HS-27A (cell line): ENCODE measurements at places on chromosomes 3 and 15.

GRCh38 chr15:31265871-31266711 lies 60.5 kb upstream of the KLF13 start:
- no peak for DNase-seq

- no peak for DNase-seq
These were observed 12.4 kb downstream of the TPM1 start for GRCh38 chr15:63054985-63055384.

GRCh38 chr15:68209272-68209671 lies 4.1 kb upstream of the CALML4 start:
- DNase-seq = no peak

- no peak for DNase-seq
These were observed 7.4 kb upstream of the IQSEC1 start for GRCh38 chr3:13080591-13080990.

GRCh38 chr3:25604107-25604805 lies 60.5 kb downstream of the TOP2B start:
- peak; percentile 47 for DNase-seq

DNA sequence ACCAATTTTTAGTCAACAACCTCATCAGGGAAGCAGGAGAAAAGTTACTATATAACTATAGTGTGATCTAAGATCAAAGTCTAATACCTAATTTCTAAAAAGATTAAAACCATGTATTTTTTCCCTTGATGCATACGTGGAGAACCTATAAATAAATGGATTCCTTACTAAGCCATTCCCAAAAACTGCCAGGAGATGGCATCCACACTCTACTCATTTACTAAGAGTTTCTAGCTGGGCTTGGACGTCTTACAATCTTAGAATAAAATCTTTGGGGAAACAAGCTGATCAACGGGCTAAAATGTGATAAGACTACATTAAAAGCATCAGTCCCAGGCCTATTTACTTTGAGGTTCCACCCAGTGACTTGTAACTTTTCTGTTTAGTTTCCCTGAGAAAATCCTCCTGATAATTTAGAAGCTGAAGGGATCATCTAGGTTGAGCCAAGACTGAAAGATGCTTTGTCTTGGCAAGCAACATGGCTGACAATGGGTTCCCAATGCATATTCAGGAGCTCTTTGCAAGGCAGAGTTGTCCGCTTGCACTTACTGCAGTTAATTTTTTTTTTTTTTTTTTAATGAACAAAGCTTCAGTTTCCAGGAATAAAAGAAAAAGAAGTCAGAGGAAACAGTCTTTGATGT lies 85.5 kb upstream of the FGF12 start:
- no peak for DNase-seq

GRCh38 chr3:107985496-107985895 lies 105.3 kb downstream of the CD47 start:
- no peak for DNase-seq

- DNase-seq = no peak
These were observed 52.4 kb downstream of the VGLL3 start for GRCh38 chr3:86938416-86939105.

DNA sequence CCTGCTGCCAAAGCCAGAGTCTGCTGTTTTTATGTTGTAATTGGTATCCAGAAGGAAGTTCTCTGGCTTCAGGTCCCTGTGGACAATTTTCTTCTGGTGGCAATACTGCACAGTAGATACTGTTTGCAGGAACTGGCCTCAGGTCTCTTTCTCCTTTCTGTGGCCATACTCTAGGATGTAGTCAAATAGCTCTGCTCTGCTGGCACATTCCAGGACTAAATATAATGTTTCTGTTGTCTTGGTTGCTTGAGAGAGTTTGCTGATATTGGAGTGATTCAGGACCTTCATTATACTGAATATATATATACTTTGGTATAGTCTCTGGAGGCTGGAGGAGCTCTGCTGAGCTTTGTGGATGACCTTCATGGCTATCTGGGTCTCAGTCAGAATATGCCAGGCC lies 23.1 kb downstream of the RAB7A start:
- DNase-seq = no peak

DNA sequence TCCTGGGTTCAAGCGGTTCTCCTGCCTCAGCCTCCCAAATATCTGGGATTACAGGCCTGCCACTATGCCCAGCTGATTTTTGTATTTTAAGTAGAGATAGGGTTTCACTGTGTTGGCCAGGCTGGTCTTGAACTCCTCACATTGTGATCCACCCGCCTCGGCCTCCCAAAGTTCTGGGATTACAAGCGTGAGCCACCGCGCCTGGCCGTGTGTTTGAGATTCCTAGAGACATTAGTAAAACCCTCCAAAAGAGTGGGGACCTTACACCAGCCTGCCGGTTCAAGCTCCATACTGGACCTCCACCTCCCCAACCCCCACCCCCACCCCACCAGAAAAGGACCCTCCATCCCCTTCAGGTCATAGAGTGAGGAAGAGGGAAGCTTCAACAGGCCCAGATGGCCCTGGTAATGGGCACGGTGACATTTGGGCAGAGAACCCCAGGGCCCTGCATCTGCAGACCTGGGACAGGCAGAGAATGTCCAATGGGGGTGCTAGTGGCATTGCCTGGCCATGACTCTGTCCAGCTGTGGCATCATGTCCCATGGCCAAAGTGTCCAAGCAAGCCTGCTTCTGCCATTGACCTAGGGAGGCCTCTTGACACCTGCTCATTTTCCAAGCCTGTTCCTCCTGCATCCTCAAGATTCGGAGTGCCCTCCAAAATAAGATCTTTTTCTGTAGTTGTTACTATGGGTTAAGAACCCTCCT lies 108.9 kb upstream of the KLF13 start:
- no peak for DNase-seq

DNA sequence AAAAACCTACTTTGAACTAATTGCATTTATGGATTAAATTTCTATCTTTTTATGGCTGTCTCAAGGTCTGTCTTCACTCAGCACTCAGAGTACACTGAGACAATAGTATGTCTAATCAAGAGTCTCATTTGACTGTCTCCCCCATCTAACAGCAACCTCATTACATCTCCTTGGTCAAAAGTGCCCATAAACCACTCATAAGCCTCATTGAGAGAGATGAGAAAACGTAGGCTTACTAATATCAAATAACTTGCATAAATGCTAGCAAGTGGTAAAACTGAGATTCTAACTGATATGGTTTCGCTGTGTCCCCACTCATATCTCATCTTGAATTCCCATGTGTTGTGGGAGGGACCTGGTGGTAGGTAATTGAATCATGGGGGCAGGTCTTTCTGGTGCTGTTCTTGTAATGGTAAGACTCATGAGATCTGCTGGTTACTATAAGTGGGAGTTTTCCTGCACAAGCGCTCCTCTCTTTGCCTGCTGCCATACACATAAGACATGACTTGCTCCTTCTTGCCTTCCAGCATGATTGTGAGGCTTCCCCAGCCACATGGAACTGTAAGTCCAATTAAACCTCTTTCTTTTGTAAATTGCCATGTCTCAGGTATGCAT lies 113.9 kb downstream of the TFDP2 start:
- no peak for DNase-seq

GRCh38 chr3:62371720-62372591 lies 1.4 kb downstream of the FEZF2 start:
- DNase-seq = no peak

DNA sequence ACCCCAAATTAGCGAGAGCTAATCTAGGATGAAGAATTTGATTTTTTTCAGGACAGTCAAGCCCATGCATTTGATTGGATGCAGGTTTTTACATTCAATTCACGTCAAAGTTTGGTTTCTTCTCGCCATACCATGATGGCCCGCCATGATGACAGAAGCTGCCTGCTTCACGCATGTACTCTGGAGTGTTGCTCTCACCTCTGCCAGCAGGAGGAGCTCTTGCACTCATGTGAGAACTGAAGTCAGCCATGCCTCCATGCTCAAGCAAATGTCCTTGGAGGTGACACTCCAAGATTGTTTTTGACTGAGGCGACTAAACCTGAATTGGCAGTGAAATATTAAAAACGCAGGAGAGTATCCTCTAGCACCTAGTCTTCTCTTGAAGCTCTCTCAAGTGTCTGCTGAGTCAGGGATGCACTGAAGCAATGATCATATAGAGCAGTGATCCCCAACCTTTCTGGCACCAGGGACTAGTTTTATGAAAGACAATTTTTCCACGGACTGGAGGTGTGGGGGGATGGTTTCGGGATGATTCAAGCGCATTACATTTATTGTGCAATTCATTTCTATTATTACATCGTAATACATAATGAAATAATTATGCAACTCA lies 120.9 kb downstream of the SAMMSON start:
- peak; percentile 70 for DNase-seq

- no peak for DNase-seq
These were observed 194.1 kb upstream of the ZBTB20 start for GRCh38 chr3:115341208-115341607.

- DNase-seq = no peak
These were observed 19.0 kb downstream of the GORASP1 start for GRCh38 chr3:39088456-39088855.

DNA sequence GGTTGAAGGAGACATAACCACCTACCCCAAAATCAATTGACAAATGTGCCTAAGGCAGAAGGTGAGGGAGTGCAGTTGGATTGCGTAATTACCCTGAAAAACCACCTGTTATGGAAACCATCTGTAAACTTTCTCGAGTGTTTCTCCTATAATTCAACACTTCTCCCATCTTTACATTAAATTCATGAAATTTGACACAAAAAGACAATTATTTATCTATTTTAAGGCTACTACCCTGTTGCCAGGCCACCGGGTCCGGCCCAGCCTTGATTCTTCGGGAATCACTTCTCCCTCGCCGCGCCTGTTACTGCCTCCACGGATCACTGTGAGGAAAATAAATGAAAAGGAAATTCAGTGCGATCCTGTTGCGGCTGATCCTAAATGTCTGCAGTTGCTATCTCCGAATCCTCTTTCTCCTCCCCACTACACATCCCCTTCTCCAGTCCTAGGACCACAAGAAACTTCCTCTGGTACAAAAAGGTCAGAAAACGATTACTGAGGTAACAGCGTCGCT lies 646 bp downstream of the IQCB1 start:
- DNase-seq = no peak

DNA sequence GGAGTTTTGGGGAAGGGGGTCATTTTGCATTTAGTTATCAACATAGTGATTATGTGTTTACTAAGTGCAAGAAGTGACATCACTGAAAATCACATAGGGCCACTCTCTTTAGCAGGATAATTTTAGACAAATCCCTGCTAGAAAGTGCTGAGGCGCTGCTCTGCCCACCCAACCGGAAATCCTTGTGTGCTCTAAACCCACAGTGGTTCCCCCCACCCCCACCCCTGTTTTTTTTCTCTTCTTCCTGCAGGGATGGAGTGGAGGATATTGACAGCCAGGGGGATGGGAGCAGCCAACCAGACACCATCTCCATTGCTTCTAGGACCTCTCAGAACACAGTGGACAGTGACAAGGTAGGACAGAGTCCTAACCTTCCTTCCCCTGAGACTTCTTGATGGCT lies 234.2 kb upstream of the UMPS start:
- DNase-seq = no peak

DNA sequence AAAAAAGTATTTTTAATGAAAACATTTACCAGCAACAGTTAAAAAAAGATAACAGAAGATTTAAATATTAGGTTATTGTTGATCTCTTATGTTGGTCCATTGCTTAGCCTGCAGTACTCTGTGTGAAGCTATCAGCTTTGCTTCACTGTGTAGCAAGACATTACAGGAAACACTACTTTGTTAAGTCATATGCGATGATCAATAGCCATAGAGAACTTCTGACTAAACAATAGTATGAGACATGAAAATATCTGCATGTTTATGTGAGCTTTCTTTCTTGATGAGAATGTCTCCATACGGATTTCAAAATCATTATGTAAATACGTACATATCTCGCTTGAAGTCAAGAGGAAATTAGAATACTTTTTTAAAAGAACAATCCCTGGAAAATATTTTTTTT lies 27.0 kb upstream of the CAPN3 start:
- DNase-seq = no peak

- DNase-seq = no peak
These were observed 452 bp upstream of the SV2B start for GRCh38 chr15:91099616-91099994.

DNA sequence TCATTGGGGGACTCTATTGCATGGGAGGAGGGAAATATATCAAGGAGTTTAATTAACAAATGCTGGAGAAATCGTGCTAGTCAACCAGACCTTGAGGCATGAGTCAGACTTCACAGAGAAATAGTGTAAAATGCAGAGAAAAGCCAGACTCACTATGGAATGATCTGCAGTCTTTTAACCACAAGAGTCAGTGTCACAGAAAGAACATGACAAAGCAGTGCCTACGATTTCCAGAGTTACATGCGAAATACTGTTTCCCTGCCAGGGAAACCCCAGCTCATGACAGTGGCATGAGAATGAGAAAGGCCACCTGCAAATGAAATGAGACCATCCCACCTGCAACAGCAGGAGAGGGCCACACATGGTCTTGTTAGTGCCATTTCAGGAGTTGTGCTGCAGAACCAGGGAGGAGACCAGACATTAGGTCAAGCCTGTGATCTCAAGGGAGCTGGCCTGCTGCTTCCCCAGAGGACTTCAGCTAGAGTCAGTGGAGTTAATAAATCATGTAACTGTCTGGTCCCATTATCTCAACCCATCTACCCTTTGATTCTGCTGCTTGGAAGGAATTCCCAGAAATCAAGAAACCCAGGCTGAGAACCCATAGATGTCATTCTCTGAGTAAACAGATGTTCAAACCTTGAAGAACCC lies 79.0 kb downstream of the ERC2 start:
- DNase-seq = no peak

DNA sequence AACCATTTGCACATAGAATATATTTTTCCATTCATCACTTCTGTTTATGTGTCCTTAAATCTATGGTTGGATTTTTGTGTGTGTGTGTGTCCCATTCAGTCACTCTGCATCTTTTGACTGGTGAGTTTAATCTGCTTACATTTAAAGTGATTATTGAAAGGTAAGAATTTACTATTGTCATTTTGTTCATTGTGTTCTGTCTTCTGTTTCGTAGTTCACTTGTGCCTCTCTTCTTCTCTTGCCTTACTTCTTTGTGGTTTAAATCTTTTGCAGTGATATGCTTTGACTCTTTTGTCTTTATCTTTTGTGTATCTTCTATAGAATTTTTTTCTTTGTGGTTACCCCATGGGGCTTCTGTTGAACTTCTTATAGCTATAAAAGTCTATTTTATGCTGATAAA lies 166.3 kb upstream of the UBE3A start:
- no peak for DNase-seq

- no peak for DNase-seq
These were observed 247.7 kb upstream of the CDIN1 start for GRCh38 chr15:36331531-36332275.

DNA sequence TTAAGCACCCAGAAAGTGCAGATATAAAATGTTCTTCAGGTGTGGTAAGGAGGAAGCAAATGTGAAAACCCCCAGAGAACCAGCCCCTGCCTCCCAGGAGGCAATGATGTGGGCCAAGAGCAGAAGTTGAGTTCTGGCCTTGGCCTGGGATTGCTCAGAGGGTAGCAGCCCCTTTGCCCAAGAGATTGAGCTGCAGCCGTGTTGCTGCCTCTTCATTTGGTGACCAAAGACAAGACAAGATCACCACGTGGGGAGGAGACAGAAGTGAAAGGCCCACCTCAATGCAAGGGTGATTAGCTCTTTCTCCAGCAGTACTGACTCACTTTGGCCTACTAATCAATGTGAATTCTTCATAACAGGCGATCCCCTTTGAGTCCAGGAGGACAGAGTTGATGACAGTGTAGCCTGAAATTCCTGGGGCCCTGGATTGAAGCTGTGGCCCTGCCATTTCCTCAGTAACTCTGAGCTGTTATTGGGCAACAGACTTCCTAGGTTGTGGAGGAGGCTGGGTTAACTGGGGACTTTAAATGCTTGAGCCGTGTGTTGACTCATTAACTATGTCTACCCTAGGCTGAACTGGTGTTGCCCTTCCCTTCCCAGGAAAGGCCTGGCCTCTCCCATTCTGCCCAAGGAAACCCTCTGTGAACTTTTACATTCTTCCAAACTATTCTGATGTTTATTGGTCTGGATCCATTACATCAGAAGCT lies 86.5 kb downstream of the ST6GAL1 start:
- DNase-seq = no peak
